ENCODE measurements at places on chromosomes 1 and 21.
A peak's percentile ranks its signal among the peaks of the same experiment; 100 is the strongest.

DNA sequence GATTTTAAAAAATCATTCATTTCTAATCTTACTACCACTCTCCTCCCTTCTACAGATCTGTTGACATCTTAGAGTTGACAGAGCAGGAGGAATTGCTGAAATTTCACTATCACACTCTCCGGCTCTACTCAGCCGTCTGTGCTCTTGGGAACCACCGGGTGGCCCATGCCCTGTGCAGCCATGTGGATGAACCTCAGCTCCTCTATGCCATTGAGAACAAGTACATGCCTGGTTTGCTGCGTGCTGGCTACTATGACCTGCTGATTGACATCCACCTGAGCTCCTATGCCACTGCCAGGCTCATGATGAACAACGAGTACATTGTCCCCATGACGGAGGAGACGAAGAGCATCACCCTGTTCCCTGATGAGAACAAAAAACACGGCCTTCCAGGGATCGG is 276.7 kb downstream of the ZP4 start:
- no peak for DNase-seq

GRCh38 chr1:107541412-107541811 is 400.6 kb downstream of the NTNG1 start:
- DNase-seq: no peak

DNA sequence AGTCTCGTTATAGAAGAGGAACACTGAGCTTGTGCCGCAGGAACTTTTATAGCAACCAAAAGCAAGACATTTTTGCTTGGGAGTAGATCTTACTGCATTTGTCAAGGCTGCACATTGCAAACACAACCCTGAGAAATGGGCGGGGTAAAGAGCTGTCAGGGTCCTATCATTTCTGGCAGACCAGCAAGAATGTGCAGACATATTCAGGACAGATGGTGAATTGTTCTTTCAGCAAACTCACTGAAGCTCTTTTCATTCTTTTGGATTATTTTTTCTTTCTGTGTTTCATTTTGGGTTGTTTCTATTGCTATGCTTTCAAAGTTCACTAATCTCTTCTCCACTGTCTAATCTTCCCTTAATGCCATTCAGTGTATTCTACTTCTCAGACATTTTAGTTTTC is 5.1 kb upstream of the ACTN2 start:
- DNase-seq: no peak

- DNase-seq: no peak
Observed at GRCh38 chr21:42543106-42543847, 29.6 kb downstream of the SLC37A1 start.

DNA sequence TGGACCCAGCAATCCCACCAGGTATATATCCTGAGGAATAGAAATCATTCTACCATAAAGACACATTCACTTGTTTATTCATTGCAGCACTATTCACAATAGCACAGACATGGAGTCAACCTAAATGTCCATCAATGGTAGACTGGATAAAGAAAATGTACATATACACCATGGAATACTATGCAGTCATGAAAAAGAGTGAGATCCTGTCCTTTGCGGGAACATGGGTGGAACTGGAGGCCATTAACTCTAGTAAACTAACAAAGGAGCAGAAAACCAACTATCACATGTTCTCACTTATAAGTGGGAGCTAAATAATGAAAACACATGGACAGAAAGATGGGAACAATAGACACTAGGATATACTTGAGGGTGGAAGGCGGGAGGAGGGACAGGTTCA is 36.1 kb upstream of the PRKACB start:
- no peak for DNase-seq

GRCh38 chr1:87449348-87449963 is 120.8 kb downstream of the LMO4 start:
- peak; percentile 10 for DNase-seq

All from GM12891 (cell line).